Foreskin keratinocyte (primary cell): ENCODE measurements at places on chromosomes 4 and X.

GRCh38 chrX:437661-438390, 51.1 kb upstream of the PPP2R3B start:
- peak; percentile 69 for DNase-seq

DNA sequence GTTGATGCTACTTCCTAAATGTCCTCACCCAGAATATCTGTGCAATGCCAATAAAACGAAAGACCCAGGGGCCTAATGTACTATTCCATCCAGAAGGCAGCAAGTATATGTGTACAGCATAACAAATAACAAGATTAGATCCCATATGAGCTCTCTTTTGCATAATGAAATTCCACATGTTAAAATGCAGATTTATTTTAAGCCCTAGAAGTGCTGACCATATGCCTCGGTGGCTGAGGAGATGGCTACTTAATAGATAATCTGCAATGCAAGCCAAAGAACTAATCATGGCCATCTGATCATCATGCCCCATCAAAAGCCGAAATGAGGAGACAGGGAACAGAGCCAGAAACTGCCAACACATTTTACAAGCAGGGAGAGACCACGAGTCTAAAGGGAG, 293.5 kb downstream of the KCNIP4 start:
- no peak for DNase-seq

GRCh38 chrX:134459683-134460004, 321 bp upstream of the HPRT1 start:
- DNase-seq: no peak

GRCh38 chr4:74793757-74794381, 454 bp downstream of the BTC start:
- no peak for DNase-seq

DNA sequence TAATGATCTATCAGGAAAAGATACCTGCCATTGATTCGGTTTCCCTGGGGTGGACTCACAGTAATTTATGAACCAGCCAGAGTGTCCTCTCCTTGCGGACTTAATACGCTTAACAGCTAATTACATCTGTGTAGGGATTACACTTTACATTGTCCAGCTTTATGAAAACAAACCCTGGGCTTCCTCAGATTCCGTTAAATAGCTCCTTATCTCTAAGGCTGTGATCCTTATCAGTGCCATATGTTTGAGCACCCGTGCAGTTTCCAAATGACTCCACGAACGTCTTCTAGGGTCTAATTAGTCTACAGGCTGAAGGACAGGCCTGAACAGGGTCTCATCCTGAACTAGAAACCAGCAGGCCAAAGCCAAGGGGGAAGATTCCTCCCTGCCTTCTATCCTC, 56.9 kb downstream of the KDR start:
- no peak for DNase-seq

GRCh38 chr4:123495530-123495929, 98.9 kb downstream of the SPRY1 start:
- peak; percentile 51 for DNase-seq

- DNase-seq: no peak
Measured at GRCh38 chr4:161714931-161715330, 448.9 kb downstream of the FSTL5 start.

- DNase-seq: peak; percentile 52
Measured at GRCh38 chr4:184503869-184504300, 29.5 kb upstream of the IRF2 start.

- no peak for DNase-seq
Measured at GRCh38 chr4:94068753-94069719, 138.6 kb upstream of the SMARCAD1 start.

- no peak for DNase-seq
Measured at GRCh38 chrX:46554942-46555341, 9.7 kb upstream of the ZNF674 start.

GRCh38 chr4:159766241-159766640, 663.4 kb downstream of the RAPGEF2 start:
- no peak for DNase-seq

GRCh38 chr4:116055857-116056827, 942.7 kb upstream of the NDST4 start:
- no peak for DNase-seq
